ENCODE measurements at places on chromosomes 7 and 10.
A peak's percentile ranks its signal among the peaks of the same experiment; 100 is the strongest.

DNA sequence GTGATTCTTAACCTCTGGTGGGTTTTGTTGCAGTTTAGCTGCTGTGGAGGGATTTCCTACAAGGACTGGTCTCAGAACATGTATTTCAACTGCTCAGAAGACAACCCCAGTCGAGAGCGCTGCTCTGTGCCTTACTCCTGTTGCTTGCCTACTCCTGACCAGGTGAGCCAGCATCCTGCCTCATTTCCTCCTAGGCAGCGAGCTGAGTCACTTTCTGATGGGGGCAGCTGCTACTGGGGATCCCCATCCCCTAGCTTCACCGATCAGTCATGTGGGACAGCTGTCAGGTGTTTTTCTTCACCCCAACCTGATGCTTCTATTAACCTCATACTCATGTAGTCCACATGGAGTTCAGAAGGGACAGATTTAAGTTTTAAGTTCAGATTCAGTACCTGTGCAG is 21.7 kb upstream of the SMO start:
- no peak for DNase-seq
- no peak overlapping the region for H3K27ac ChIP-seq
- no peaks in the 10 kb centered on the region for H3K36me3 ChIP-seq
- no peaks in the 10 kb centered on the region for H3K27me3 ChIP-seq
- H3K4me3 ChIP-seq, result no peak overlapping the region
- H3K4me1 ChIP-seq, result no peaks in the 10 kb centered on the region

DNA sequence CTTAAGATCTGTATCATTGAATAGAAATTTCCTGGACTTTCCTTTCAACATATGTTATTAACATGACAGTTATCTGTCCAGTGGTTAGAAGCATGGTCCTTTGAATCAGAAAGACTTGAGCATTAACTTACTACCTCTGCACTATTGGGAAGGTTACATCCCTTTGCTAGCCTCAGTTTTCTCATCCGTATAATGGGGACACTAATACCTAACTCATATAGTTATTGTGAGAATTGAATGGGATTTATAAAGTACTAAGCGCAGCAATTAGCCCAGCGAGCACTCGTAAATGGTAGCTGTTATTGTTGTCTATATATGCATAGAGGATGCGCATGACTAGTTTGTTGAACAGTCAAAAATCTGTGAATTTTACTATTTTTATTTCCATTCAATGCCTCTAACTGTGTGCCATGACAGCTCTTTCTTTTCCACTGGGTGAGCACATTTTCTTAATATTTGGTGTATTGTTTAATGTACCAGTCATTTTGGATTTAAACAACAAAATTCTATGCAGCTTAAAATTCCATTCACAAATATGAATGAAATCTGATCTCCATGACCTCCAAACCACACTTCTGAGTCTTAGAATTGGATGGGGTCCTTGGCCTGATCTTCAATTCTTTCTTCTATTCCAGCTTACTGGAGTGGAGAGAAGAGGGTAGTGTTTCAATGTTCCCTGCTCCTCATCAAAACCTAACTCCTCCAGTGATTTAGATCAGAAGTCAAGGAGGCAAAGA is 65.0 kb downstream of the CACNB2 start:
- no peak for DNase-seq
- no peak overlapping the region for H3K27ac ChIP-seq
- no peaks in the 10 kb centered on the region for H3K27me3 ChIP-seq
- H3K4me1 ChIP-seq, result no peaks in the 10 kb centered on the region

DNA sequence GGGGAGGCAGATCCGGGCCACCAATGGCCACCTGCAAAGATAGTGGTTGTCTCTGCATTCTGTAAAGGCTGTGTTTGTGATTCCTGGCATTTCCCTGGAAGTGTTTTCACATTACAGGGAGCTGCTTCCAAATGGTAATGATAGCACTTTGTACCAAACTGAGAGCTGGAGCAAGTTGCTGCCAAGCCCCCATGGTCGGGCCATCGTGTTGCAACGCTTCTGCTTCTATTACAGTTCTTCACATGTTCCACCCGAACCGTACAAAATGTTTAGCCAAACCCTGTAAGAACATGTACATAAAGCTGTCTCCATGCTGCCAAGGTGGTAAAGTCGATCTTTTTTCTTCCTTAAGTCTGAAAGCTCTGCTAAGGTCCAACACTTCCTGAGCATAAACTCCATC is 397.7 kb upstream of the NFE2L3 start:
- H3K4me1 ChIP-seq, result no peaks in the 10 kb centered on the region
- no peak for DNase-seq
- no peak overlapping the region for H3K27ac ChIP-seq
- H3K4me3 ChIP-seq, result no peak overlapping the region
- no peaks in the 10 kb centered on the region for H3K27me3 ChIP-seq
- H3K36me3 ChIP-seq, result no peaks in the 10 kb centered on the region

- DNase-seq, result no peak
- H3K27ac ChIP-seq, result no peak overlapping the region
- no peaks in the 10 kb centered on the region for H3K4me1 ChIP-seq
- no peaks in the 10 kb centered on the region for H3K27me3 ChIP-seq
- no peak overlapping the region for H3K4me3 ChIP-seq
- H3K36me3 ChIP-seq, result peaks cover 5% of the 10 kb centered on the region
These were observed 41.5 kb upstream of the ANAPC16 start for GRCh38 chr10:72174297-72174662.

DNA sequence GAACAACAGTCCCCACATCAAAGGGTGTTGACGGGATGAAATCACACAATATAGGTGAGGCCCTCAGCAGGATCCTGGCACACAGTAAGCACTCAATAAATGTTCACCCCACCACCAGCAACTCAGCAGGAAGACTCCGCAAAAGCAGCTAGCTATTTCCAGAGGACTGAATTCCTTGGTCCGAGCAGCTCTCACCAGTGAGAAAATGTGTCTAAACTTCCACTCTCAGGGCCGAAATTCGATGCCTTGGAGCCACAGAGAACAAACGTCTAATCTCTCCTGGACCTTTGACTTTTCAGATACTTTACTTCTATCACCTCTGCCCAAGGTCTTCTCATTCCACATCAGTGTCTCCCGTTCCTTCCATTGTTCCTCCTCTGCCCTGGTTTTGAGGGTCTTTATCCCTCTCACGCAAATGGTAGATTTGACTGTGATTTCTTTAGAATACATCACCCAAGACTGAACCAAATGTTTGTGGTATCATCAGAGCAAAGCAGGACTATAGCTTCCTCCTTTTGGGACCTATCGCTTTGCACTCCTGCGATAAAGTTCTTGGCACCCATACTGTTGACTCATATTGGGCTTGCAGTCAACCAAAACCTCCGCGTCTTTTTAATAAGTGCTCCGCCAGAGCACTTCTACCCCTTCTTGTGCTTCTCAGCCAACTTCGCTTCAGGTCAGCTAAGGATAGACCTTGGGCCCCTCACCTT is 903 bp upstream of the NT5C2 start:
- H3K27me3 ChIP-seq, result no peaks in the 10 kb centered on the region
- H3K4me3 ChIP-seq, result no peak overlapping the region
- peak overlapping the region; percentile 99 for H3K27ac ChIP-seq
- no peaks in the 10 kb centered on the region for H3K36me3 ChIP-seq
- DNase-seq, result no peak

GRCh38 chr10:61390851-61391250 is 62.3 kb downstream of the TMEM26 start:
- H3K4me3 ChIP-seq, result no peak overlapping the region
- no peaks in the 10 kb centered on the region for H3K4me1 ChIP-seq
- no peaks in the 10 kb centered on the region for H3K36me3 ChIP-seq
- H3K27ac ChIP-seq, result no peak overlapping the region
- no peak for DNase-seq

GRCh38 chr7:82559193-82559805 is 115.7 kb upstream of the CACNA2D1 start:
- no peak overlapping the region for H3K27ac ChIP-seq
- no peaks in the 10 kb centered on the region for H3K27me3 ChIP-seq
- DNase-seq, result no peak
- no peak overlapping the region for H3K4me3 ChIP-seq
- H3K36me3 ChIP-seq, result no peaks in the 10 kb centered on the region
- H3K4me1 ChIP-seq, result no peaks in the 10 kb centered on the region

Measured in right lobe of liver (tissue), 6 donors.